ENCODE measurements at places on chromosomes 16 and 17.

DNA sequence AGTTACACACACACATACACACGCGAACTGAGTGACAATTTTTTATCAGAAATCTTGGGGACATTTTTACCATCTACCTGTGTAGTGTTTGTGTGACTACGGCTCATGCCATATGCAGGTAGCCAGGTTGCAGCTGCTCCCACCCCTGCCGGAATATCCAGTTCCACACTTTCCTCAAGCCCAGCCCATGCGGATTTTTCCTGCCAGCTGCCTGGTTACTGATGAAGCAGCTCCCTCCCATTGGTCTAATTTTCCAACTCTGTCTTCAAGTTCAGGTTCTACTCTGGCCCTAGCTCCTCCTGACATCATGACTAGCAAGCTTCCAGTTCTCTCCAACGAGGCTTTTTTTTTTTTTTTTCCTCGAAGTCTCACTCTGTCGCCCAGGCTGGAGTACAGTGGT is 4.8 kb downstream of the GSG1L2 start:
- no peak for DNase-seq

- DNase-seq = no peak
These were observed 174.8 kb upstream of the FOXF1 start for GRCh38 chr16:86335266-86336172.

GRCh38 chr17:5416901-5417300 is 2.6 kb downstream of the NUP88 start:
- no peak for DNase-seq

GRCh38 chr17:1304962-1305563 is 25.6 kb downstream of the TRARG1 start:
- DNase-seq = no peak

GRCh38 chr17:66461343-66461995 is 159.1 kb downstream of the PRKCA start:
- DNase-seq = no peak

- DNase-seq = no peak
These were observed 16.7 kb downstream of the ZFPM1 start for GRCh38 chr16:88469615-88470395.

DNA sequence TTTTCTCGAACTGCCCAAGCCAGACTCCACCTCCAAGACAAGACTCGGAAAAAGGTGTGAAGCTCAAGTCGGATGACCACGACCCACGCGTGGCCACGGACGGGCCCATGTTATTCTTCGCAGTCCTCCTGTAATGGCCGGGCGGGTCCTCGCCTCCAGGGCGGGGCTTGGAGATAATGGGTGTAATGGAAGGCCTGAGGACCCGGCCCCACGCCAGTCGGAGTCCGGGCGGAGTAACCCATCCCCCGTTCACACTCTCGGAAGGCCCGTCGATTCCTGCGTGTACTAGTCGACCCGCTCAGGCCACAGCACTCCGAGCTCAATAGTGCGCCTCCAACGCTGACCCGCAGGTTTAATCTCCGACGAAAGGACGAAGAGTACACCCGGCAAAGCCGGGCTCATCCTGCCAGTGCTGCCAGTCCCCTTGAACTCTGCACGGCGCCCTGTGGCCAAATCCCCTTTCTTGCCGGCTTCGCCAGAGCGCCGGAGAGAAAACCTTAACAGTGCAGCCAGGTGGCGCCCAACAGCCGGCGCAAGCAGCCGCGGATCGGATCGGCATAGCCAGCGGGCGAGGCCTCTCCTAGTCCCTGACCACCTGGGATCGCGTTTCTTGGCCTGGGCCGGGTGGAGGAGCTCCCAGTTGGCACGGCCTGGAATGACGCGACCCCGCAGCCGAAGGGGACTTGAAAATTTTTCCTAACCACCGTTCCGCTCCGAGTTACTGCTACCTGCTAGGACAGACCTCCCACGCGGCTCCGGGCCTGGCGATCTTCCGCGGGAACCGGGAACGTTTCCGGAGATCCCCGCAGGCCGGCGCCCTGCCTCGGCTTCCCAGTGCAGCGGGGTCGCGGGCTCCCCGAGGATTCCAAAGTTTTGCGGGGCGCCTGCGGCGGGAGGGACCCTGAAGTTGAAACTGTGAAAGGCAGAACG is 762.0 kb downstream of the KCNJ18 start:
- DNase-seq = no peak

- no peak for DNase-seq
These were observed 95.7 kb downstream of the SLC39A11 start for GRCh38 chr17:72996791-72997190.

DNA sequence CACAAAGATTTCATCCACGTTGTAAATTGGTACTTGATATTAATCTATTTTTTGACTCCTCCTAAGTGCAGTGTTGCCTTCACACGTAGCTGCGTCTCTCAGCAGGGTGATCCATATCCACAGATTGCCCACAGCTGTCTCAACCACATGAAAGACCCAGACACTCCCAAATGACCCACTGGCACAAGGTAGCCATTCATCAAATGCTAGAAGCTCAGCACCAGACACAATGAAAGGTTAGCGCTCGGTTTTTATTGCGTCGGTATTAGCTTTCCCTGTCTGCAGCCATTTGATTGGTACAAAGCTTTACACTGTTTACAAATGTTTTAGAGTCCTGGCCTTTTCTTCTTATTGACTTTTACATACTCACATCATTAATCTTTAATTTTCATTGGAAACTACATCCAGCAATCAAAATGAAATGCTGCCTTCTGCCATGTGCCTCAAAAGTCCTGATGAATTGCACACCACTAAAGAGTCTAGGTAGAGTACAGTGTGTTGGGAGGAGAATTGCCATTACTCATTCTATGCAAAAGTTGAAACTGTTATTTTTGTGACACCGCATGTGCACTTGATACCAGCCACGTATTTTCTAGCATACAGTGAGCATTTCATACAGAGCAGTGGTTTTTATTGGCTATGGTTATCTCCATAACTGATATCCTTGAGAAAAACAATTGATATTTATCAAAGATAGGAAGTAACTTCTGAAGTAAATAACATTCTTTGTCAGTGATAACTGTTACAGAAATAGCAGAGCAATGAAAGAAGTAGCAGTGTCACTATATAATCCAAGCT is 127.3 kb upstream of the NUDT7 start:
- DNase-seq = no peak

DNA sequence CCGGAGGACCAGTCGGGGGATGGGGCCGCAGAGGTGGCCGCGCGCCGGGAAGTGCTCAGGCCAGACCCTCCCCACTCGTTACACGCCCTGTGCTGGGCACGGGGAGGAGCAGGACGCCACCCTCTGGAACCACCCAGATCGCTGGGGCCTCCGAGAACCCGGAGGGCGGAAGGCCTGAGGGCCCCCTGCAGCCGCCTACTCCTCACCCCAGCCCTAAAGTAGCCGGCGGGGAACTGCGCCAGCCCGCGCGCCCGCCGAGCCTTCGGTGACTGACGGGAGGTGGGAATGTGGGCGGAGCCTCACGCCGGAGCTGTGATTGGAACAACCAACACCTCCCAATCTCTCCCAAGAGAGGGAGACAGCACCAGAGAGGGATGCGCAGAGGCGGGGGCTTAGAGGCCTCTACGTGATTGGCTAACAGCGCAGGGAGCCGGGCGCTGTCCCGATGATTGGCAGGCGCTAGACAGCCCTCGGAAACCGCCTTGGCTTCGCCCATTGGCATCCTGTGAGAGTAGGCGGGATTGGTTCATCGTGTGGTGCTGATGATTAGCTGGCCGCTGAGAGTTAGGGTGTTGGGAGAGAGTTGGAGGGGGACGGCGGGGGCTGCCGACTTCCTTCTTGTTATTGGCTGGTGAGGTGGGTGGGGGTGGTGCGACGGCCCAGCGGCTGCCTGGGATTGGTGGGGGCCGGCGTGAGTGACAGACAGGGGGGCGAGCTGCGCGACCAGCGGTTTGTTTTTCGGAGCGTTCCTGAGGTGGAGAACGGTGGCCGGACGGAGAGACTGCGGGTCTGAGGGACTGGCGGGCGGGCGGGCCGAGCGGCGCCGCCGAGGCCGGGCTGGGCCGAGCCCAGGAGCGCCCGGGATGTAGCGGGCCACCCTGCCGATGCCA is at the start of gene MAP3K3:
Gene MAP3K3 (plus strand): TSS at position 734 of the 890 bp plus-strand sequence. CDS start 343 bp downstream, outside the sequence.
- peak; percentile 99 for DNase-seq

GRCh38 chr17:56292010-56292409 is 138.7 kb downstream of the ANKFN1 start:
- no peak for DNase-seq

DNA sequence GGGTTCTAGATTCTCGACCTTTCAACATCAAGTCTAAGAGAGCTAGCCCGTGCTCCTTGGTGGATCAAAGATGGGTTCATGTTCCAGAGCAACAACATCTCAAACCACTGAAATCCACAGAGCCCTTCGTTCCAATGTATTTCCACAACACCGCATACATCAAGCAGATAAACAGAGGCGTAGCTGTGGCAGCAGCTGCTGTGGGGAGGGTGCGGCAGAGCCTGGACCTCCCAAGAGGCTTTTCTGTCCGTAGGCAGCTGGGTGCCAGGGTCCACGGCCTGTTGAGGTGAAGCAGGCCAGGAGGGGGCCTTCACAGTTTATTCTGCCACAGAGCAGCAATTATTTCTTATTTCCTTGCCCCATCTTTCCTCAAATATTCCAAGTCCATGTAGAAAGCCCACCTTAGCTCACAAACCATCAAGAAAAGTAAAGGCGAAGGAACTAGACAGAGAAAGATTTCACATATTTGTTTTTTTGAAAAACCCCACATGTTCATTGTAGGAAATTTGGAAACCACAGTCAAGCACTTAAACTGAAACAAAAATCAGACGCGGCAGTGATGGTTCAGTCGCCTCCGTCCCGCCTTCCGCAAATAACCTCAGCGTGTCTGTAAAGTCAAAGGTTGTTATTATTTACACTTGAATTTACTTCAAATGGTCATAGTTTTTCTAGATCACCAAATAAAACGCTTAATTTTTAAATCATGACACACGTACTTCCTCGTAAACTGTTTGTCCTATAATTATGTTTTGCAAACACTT is 144.6 kb upstream of the FOXF1 start:
- no peak for DNase-seq

DNA sequence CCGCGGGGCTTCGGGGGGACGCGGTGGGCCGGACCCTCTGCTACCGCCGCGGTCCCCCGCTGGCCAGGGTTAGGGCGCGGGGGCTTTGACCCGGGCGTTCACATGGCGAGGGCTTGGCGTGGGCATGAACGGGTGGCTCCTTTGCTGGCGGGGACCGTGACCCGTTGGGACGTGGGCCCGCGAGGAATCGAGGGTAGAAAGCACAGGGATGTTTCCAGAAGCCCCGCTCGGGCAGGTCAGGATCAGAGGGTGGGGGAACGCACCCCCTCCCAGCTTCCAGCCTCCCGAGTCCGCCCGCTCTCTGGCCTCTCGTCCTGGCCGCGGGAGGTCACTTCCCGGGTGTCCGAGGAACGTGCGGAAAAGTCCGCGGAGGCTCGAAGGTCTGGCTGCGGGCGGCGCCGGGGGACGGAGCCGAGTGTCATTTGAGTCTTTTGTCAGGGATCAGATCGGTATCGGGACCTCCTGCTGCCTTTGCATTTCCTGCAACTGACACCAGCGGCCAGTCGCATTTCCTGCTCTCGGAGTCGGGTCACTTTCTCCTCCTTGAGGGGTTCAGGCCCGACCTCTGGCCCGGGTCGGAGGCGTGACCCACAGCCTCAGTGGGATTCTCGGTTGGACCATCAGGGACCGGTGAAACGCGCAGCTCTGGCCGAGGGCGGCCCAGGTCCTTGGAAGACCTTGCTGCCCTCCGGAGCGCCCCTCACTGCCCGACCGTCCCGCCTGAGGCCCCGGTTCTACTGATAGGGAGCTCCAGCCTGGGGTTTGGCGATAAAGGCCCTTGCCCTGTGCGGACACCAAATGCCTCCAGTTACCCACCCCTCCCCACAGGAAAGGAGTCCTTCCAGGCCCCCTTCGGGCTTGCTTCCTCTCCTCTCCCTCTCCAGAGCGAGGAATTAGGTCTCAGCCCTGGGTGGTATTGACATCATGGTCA is 702 bp upstream of the WNT3 start:
- no peak for DNase-seq

- no peak for DNase-seq
These were observed 3.6 kb downstream of the COG1 start for GRCh38 chr17:73196500-73196899.

GRCh38 chr16:56203052-56203451 is 11.8 kb downstream of the GNAO1 start:
- DNase-seq = no peak

DNA sequence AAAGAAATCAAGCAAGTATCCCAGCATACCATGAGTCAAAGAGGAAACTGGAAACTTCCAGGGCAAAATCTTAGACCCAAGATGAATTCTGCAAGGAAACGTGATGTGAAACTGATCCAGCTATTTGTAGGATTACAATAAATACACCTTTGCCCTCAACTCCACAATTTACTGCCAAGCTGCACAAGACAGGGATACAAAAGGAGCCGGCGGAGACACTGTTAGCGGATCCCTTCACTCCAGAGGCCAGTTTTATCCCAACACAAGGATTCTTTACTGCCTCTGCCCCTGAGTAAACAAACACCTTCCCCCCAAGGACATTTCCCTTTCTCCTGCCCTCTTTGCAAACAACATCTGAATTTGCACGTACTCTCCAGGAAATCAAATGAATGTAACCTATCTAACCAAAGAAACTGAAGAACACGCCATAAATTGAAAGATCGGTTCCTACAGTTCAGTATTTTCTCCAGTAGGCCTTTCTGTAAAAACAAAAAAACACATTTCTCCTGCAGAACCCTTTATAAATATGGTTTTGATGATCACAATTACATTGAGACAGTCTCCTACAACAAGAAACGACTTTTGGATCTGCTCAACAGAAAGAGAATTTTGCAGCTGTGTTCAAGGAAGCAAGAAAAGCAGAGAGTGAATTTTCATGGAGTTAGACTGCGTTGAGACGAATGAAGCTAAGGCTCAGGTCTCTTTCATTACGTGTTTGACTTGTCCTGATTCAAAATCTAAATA is 1.4 kb upstream of the CBX2 start:
- no peak for DNase-seq

- no peak for DNase-seq
These were observed 10.4 kb downstream of the CDC42EP4 start for GRCh38 chr17:73301369-73301768.

DNA sequence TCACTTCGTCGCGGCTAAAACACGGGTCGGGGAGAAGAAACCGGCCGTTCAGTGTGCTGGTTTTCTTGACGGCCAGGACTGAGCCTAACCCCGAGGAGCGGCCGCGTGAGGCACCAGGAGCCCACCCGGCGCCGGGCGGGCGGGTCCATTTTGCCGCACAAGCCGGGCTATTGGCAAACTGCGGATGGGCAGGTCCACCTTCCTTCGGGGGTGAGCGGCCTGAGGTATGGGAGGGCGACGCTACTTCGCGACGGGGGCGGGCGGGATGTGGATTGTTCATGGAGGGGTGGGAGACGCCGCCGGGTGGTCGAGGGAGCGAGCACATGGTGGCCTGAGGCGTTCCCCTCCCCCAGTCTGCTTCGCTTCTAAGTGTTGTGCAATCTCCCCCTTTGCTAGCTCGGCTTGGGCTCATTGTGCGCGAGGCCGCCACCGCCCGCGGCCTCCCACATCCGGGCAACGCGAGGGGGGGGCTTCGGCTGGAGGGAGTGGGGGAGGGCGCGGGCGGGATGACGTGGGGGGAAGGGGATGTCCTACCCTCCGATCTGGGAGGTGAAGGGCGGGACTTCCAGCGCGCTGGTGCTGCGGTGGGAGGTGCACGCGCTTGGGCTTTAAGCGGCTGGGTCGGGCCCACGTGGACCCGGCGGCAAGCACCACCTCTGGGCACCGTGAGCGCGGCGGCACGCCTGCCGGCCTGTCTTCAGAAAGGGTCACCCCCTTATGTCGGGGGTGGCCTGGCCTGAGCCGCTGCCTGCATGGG is 5.9 kb upstream of the CD68 start:
- DNase-seq = peak; percentile 82

All from hematopoietic multipotent progenitor cell (in vitro differentiated cells).